Stimulated activated CD4-positive, alpha-beta T cell treated with anti-CD3 and anti-CD28 coated beads, Interleukin-2, amount 100 ng/mL, for 24 hours (primary cell): ENCODE measurements at places on chromosomes 11 and 22.

GRCh38 chr22:49727191-49727880, 100.3 kb downstream of the BRD1 start:
- no peak for DNase-seq

GRCh38 chr22:28674121-28674563, 5.5 kb downstream of the TTC28 start:
- DNase-seq, result no peak

DNA sequence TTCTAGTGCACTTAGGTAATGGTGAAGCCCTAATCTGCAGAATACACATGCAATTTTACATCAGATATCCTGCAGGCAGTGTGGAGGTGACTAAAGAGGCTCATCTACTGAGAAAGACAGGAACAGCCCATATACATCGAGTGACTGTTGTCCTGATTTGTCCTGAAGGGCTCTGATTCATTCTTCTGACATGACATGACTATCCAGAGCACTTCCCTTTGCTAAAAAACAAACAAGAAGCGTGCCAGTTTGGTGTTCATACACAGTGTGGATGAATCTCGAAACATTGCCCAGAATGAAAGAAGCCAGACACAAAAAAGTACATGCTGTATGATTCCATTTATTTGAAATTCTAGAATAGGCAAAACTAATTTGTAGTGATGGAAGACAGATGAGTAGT, 48.0 kb upstream of the AMPD3 start:
- no peak for DNase-seq

DNA sequence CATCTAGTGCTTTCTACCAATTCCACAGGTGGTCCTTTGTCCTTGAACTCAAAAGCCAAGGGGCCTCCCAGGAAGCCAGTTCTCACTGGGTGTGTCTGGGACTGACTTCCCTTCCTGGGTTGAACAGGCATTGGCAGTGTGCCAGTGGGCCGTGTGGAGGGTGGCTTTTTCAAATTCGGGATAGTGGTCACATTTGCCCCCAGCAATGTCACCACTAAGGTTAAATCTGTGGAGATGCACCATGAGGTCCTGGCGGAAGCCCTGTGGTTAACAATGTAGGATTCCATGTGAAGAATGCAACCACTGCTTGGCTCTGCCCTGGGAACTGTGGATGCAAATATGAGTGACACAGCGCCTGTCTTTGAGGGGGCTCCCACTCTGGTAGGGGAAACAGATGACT, 53.2 kb upstream of the MTNR1B start:
- no peak for DNase-seq

DNA sequence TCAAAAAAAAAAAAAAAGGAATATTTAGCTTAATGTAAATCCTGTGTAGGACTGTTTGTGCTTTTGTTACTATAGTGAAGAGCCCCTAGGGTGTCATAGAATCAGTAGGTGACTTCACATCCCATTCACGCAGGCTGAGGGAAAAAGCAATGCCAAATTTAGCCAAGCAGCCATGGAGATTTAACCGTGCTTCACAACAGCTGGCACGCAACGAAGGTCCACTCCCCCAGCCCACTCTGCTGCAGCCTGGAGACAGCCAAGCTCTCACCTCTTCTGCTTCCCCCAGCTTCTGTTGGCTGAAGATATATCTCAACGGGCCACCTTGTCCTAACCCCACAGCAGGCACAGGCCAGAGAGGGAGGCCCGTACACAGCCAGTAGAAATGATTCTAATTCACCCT, 78.8 kb upstream of the BID start:
- DNase-seq, result no peak

DNA sequence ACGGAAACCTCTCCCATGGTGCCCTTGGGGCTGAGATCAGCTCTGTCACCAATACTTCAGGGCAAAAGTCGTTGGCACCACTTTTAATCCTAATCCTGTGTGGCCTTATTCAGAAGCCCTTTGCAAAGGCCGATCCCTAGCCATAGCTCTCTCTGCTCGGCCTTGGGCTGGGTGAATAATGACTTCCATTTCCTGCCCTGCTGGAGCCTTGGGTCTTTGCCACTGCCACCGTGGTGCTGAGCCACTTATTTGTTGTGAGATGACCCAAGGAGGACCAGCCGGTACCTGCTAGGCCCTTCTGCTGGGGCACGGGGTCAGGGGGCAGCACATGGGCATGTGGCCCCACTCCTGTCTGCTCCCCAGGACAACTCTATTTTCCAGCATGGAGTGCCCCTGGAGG, 188.2 kb downstream of the ST3GAL4 start:
- no peak for DNase-seq

DNA sequence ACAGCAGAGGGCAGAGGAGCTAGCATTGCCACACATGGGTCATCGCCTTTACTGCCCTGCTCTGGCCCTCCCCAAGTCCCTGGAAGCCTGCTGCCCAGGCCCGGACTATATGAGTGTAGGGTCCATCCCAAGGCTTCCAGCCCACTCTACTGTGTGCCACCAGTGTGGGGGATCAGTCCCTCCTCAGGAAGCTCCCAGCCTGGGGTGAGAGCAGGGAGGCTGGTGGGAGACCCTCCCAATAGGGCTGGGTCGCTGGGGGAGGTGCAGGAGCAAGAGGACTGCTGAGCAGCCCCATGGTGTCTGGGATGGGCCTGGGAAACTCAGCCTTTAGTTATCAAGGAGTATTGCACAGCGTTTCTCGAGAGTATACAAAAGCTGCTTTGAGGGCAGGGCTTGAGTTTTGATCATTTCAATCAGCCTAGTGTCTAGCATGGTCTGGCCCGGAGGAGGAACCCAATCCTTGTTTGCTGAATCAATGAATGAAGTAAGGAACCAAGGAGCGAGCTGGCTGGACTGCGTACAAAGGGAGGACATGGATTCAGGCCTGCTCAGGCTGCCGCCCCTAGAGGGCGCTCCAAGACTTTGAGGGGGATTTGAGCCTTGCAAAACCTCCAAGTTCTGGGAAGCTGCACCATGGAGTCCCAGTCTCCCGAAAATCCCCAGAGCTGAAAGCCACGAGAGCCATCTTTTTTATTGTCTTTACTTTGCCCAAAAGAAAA, 89.0 kb upstream of the PARVA start:
- peak; percentile 55 for DNase-seq

DNA sequence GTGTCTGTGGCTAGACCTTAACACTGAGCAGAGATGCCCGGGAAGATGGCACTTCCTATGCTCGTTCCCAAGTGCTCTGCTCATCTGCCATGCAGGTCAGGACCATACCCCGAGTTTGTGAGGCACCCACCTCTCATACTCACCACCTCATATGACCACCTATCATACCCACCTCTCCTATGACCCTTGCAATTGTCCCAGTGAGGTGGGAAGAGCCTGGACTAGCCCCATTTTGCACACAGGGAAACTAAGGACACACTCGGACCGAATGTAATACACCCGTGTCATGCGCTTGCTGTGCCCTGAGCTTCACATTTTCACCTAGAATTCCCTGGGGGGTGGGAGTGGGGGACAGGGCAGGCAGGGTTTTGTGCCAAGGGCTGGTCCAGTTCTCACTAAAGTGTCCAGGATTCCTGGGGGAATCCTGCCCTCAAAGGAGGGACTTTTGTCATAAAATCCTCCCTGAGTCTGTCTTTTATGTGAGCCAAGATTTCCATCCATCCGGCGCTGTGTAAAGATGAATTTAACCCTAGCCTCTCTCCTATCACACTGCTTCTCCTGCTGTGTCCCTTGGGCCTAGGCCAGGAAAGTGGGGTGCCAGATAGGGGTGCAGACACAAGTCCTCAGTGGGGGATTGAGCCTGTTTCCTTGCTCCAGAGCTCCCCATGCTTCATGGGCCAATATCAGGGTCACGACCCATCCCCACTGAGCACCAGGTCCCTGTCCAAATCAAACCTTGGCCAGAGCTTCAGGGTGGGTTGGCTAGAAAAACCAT, 20.0 kb downstream of the TPBGL start:
- DNase-seq, result no peak

DNA sequence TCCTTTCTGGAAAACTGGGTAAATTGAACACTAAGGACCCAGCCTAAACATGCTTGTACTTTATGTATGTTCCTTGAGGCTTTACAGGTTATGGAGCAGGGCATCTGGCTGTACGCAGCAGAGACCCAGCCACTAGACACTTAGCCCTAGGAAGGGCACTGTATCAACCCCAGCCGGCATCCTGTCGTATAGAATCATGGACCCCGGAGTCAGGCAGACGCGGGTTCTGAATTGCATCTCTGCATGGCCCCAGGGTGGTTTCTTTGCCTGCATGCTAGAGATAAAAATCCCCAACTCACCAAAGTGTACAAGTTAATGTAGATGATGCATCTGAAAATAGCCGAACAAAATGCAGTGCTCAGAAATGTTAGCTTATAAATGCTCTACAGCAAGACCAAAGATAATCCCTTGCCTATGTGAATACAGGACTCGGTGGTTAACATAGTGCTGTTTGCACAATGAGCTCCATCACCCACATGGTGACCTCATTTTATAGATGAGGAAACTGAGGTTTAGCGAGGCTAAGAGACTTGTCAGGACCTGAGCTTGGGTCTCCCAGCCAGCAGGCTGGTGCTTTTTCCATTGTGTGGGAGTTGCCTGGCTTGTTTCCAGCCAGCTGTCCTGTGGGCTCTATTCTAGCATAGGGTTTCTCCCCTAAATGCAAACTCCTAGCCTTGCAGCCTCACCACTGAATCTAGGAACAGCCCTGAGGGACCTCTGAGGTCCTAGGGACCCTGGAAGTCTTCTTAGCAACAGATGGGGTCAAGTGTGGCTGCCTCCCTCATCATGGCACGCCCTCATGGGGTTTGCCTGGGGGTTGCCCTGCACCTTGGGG, 7.3 kb downstream of the CD6 start:
- peak; percentile 77 for DNase-seq

DNA sequence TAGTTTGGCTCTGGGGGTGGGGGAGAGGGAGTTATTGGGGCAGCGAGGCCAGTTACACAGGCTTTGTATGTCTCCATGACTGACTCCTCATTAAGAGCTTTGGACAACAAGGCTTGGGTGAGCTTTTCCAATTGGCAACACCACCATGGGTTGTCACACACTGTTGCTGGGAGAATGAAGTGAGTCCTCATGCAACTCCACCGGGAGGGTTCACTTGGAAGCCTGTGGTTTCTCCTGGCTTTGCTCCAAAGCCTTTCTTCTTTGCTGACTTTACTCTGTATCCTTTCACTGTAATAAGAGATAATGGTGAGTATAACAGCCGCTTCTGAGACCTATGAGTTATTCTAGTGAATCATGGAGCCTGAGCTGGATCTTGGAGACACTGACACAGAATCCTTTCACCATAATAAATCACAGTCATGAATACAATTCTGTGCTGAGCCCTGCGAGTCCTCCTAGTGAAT, 24.9 kb downstream of the EIF3F start:
- no peak for DNase-seq

DNA sequence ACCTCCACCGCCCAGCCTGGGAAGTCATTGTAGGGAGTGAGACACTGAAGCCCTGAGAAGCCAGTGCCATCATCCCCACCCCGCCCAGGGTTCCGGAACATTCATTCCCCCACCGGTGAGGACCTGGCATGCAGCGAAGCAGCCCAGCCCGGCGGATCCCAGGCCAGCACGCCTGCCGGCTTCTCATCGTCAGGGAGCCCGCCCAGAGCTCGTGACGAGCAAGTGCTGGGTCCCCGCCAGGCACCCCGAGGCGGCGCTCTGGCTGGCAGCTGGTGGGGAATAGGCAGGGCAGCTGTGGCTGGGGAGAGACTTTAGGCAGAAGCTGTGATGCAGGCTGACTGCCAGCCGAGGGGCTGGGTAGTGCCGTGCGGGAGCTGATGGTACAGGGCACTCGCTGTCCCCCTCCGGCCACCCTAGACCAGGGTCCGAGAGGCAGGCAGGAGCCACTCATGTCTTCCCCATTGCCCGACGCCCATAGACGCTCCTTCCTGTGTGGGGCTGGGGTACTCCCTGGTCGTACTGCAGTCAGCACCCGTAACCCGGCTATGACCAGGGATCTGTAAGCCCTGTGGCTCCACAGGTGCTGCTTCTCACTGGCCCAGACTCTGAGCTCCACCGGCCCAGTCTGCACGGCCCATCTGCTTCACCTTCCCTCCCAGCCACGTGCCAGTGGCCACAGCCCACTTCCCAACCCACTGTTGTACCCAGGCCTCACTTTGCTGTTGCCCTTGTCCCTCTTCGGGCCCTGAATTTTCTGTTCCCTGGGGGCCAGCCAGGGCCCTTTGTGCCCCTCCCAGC, 24.5 kb upstream of the CABP7 start:
- DNase-seq, result no peak

- no peak for DNase-seq
Measured at GRCh38 chr11:83725269-83725560, 439.0 kb upstream of the CCDC90B start.

DNA sequence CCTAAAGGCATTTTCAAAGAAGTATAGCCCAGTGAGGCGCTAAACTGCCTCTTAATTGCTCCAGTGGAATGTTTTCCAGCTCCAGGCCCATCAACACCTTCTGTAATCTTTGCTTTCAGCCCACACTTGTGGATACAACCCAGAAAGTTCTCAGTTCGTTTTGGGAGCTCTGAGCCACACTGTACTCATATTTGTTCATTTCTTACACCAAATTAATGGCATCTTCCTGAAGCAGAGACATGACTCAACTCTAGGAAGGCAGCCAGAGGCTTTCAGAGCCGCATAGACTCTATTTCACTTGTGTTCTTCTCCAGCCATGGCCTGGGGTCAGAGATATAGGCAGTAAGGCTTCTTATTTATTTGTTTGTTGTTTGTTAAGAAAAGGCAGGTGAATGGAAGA, 175.5 kb upstream of the NCAM1 start:
- no peak for DNase-seq

DNA sequence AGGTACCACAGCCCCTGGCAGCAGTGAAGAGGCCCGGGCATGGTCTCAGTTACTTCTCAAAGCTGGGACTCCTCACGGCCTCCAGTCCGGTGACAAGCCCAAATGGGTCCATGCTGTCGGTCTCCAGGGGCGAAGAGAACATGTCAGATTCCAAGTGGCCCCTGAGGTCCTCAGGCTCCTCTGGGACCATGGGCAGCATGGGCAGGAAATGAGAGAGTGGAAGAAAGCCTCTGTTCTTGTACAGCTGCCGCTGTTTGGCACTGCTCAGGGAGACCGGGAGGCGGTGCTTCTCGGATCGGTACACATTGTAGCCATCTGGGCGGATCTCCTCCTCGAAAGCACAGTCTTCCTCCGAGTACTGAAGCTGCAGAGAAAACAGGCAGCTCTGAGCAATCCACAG, 4.6 kb downstream of the FGF19 start:
- no peak for DNase-seq

DNA sequence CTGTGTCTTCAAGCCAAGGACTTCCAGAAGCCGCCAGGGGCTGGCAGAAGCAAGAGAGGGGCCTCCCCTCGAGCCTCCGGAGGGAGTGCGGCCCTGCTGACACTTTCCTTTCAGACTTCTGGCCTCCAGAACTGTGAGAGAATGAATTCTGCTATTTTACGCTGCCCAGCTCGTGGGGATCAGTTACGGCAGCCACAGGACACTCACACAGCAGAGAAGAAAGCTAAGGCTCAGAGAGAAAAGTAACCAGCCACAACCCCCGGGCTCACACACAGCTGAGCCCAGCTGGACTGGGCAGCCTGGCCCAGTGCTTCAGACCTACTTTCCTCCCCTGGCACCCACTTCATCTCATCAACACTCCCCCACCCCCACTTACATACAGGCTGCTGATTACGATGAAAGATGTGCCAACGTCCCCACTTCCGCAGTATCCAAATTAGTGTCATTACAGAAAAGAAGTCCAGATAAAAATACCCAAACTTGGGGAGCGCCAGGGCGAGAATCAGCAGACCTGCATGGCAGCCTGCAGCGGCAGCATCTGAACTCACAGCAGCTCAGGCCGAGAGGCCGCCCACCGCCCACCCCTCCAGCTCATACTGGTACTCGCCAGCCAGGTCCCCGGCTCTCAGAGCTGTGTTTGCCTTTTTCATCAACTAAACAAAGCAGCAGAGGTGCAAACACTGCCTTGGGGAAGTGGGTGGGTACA, 15.3 kb downstream of the PHF21B start:
- no peak for DNase-seq

- DNase-seq, result no peak
Measured at GRCh38 chr11:19253817-19254216, 13.1 kb upstream of the E2F8 start.
